ENCODE measurements at places on chromosomes 13 and 19. TPM values are rescaled to one million over a fixed set of nuclear protein-coding genes. Genes with fewer than 3 reads are reported as not detected.

CEACAM19 gene
- polyA plus RNA-seq, result 10.2 TPM

KISS1R gene
- polyA plus RNA-seq, result 1.3 TPM

GYS1 gene
- 56.7 TPM for polyA plus RNA-seq

CLC gene
- 2.9 TPM for polyA plus RNA-seq

RDH8 gene
- not detected for polyA plus RNA-seq

GTPBP3 gene
- polyA plus RNA-seq, result 34.1 TPM

PRR20D gene
- not detected for polyA plus RNA-seq

DHDH gene
- 9.7 TPM for polyA plus RNA-seq

SYT3 gene
- polyA plus RNA-seq, result 0.90 TPM

DNA sequence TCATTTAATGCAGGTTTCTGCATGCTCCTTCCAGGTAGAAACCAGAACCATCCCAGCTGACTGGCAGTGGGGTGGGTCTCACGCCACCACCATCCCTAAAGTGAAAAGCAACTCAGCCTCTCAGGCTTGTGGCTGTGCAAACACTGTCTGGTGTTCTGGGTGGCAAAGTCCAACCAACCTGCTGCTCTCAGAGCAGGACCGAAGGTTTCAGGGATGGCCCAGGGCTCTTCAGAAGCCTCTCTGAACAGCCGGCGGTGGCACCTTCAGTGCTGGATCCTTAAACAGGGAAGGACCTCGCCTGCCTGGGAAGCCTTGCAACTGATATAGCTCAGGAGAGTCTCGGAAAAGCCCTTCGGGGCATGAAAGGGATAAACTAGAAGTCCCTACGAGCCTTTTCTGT is 100.8 kb downstream of the COL4A1 start:
- DNase-seq, result no peak

GRCh38 chr13:51033421-51034185 is 77.5 kb downstream of the C13orf42 start:
- no peak for DNase-seq

DNA sequence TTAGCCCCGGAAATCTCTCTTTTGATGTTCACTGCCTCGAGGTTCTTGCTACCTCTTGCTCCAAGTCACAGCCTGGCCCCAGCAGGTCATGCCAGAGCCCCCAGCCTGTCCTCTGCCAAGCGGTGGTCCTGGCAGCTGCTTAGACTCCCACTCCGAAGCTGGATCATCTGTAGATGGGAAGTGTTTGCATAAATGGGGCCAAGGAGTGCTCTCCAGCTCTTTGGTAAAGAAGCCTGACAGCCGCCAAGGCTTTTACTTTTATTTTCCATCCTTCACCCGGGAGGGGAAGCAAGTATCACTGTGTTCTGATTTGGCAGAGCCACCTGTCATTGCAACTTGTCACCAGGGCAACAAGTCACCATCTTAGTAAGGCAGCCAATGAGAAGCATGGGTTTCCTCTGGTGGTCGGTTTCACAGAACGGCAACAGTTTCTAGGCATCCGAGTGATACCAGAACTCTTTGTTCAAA is 10.6 kb upstream of the RETN start:
- no peak for DNase-seq

DNA sequence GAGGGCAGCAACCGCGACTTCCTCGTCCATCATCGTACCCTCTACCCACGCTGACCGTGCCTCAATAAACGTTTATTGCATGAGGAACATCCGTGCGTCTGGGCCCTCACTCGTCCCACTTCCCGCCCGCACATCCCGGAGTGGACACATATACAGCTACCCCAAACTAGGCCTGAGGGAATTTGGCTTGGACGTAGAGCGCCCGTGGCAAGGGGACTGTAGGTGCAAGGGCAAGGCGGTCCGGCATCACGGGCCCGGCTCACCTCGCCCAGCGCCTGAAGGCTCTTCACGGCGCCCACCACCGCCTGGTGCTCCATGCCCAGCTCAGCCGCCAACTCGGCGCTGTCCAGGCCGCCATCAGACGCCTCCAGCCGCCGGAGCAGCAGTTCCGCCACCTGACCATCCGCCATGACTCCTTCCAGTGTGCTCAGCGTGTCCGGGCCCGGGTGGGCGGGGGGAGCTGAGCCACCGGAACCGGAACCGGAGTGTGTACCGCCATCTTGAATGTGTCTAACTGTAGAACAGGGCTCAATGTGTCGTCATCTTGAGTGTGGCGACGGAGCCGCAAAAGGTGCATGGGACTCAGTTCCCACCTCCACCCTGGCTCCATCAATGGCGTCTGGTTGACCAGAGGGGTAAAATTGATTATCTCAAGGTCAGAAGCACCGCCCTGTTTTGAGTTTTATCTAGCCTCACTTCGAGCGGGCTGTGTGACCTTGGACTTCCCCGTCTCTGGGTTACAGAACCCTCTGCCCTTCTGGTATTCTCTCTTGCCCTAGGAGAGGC is at the start of gene FARSA:
FARSA (minus strand) TSS at position 425 of the 786 bp plus-strand sequence; CDS start at position 410, 15 bp downstream.
- DNase-seq, result peak; percentile 91

- no peak for DNase-seq
These were observed 99.3 kb downstream of the EPSTI1 start for GRCh38 chr13:42892760-42893159.

DNA sequence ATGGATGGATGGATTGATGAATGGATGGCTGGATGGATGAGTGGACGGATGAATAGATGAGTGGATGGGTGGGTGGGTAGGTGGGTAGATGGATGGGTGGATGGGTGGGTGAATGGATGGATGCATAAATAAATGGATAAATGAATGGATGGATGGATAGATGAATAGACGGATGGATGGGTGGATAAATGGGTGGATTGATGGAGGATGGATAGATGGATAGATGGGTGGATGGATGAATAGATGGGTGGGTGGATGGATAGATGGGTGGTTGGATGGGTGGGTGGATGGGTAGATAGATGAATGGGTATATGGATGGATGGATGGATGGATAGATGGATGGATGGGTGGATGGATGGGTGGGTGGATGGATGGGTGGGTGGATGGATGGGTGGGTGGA is 84.9 kb upstream of the ZNF536 start:
- no peak for DNase-seq

DNA sequence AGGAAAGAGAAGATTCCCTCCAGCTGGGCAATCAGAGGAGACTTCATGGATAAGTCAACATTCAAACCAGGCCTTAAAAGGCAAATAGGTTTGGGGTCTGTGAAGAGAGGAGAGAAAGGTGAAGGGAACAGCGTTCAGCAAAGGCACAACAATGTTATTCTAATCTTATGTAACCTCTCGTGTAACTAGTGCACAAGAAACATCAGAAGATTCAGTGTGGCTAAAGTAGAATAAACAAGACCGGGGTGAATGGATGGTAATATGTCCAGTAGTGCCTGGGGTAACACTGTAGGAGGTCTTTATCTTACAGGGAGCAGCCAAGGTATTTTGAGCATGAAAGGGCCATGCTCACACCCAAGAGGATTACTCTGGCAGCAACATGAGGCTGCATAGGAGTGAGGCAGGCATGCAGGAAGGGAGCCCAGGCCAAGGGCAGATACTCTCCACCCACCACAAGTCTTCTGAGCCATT is 24.1 kb downstream of the LHFPL6 start:
- DNase-seq, result no peak

DNA sequence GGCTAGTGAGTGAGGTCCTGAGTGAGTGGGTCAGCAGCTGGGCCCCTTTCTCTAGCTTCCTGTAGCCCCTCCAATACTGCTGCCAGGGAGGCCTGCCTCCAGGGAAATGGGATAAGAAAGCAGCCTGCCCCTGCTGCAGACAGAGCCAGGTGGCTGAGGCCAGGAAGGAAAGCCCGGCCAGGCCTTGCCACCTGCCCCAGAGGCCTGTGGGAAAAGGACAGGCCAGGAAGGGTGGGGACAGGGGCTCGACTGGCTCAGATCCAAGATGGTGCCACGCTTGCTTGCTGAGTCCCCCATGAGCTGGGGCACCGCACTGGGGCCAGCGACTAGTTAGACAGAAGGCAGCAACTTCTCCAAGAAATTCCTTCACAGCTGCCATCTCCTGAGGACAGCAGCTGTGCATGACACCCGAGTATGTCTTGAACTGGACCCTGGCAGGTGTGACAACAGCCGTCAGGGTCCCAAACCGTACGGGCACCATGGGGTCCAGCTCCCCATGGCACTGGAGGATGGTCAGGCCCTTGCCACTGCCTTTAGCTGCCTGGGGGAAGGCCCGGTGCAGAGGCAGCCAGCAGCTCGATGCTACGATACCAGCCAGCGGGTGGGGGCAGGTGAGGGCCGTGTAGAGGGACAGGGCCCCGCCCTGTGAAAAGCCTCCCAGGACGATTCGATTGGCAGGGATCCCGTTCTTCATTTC is 5.1 kb upstream of the PRR36 start:
- no peak for DNase-seq

DNA sequence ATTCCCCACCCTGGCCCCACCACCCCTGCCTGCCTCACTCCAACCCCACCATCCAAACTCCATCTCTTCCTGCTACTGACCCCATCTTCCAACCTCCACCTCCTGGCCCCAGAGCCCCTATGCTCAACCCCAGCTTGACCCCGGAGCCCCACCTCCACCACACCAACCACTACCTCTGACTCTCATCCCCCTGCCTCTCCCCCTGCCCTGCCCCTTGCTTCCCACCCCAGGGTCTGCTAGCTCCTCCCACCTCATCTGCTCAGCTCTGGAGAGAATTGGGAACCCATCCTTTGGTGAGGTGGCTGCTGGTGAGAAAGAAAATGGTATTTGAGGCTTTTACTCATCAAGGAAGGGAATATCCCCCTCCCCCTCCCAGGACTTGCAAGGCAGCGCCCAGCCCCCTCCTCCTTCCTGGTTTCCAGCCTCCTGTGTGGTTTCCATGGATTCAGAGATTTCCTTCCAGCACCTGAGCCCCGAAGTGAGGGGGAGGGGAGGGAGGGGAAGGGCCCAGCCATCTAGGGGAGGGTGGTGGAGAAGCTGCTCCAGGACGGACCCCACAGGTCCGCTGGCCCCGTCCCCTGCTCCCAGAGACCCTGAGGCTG is 11.4 kb upstream of the PEPD start:
- DNase-seq, result no peak

GRCh38 chr19:47615230-47615629 is 6.3 kb downstream of the BICRA start:
- no peak for DNase-seq

GRCh38 chr13:27293076-27293691 is 22.6 kb downstream of the RASL11A start:
- no peak for DNase-seq

DNA sequence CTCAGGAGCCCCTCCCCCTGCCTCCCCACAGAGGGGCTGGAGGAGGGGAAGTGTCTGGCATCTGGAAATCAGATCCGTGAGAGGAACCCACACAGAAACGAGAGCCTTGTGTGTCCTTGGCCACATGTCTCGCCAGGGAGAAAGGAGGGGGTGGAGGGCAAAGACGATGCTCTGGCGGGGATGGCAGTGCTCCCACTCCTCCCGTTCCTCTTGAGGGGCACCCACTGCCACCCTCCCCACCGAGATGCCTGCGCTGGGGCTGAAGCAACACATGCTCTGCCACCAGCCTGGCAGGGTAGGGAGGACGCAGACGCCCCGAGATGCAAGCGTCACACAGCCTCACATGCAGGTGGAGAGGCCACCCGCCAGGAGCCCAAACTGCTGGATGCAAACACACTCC is 2.8 kb downstream of the ADGRL1 start:
- no peak for DNase-seq

DNA sequence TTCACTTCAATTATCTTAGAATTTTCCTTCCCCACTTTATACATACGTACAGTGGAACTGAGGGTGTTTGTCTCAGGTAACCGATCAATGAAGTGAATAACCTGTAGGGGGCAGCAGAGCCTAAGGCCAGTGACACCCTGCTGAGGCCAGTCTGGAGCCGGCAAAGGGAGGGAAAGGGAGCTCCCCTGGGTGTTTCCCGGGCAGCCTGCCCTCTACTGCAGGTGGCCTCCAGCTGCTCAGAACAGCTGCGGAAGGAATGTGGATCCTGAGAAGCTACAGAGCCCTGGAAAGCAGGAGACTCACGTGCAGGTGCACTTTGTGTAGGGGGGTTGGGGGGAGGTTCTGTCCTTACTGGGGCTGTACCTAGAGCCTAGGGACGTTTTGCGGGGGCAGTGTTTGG is 832 bp upstream of the ZNF491 start:
- DNase-seq, result peak; percentile 89

- DNase-seq, result no peak
These were observed 27.1 kb upstream of the C1QTNF9 start for GRCh38 chr13:24282256-24282655.

DNA sequence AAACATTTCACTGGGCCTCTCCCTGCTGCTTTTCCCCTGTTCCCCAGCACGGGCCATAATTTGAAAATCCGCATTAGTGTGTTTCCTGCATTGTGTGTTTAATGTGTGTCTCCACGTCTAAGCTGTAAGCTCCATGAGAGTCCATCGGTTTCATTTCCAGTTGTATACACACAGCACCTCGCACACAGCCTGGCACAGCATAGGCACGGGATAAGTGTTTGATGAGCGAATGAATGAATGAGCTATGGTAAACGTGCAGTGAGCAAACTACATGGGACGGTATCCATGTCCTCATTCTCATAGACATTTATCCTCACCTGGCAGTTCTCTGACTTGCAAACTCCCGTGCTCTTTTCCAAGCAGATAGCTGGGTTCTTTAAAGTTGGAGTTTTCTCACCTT is 106.1 kb downstream of the RAB20 start:
- DNase-seq, result no peak

DNA sequence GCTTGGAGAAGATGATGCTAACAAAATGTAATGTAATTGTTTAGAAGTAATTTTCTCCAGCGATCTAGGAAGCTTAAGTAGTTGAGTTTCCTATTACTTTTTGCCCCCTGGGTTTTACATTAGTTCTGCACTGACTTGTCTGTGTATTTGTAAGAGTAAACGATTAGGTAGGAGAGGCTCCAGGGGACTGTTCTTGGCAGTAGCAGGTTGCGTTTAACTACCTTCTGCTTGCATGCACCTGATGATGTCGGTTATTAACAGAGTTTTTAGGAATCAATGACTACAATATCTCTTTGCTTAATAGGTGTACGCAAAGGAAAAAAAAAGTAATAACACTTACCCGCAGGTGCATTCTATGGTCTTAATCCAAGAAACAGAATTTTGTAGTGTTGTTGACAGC is 18.3 kb upstream of the UGGT2 start:
- DNase-seq, result no peak

GRCh38 chr13:110653851-110654250 is 38.5 kb downstream of the NAXD start:
- no peak for DNase-seq

DNA sequence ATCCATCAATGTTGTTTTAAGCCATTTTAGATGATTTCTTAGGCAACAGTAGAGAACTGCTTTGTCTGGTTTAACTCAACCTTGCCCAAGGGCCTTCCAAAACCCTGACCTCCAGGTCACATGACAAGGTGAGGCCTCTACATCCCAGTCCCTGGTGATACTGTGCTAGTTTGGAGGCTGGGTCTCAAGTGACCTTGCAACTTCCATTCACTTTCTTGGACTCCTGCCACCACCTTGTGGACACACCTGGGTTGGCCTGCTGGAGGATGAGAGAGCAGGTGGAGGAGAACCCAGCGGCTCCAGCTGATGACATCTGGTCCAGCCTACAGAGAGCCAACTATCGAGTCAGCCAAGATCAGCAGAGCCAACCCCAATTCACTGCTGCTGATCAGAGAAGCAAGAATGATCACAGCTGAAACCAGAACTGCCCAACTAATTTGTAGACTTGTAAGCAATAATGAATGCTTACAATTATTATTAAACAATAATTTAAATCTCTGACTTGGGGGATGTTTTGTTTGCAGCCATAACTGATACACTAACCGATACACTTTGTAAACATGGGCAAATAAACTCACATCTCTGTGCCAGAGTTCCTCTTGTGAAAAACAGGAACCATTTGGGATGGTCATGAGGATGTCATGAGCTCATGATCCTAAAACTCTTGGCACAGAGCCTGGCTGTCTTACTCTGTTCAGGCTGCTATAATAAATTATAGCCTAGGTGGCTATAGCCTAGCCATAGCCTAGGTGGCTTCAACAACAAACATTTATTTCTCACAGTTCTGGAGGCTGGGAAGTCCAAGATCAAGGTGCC is 11.5 kb downstream of the FAM187B start:
- no peak for DNase-seq
